ENCODE measurements at places on chromosomes 16 and 17.

DNA sequence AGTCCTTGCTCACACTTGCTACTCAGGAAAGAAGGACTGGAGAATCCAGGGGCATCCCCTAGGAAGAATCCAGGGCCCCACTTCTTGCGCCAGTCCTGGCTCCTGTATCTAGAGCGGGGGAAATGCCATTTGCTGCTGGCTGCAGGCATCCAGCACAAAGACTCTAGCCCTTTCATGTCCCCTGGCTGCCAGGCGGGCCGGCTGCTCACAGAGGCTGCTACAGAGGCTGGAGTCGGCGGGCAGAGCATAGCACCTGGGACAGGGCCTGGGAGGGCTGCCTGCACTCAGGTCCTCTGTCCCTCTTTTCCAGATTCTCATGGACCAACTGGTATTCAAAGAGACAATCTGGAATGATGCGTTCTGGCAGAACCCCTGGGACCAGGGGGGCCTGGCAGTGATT is 13.8 kb downstream of the SMIM5 start:
- no peak for DNase-seq

DNA sequence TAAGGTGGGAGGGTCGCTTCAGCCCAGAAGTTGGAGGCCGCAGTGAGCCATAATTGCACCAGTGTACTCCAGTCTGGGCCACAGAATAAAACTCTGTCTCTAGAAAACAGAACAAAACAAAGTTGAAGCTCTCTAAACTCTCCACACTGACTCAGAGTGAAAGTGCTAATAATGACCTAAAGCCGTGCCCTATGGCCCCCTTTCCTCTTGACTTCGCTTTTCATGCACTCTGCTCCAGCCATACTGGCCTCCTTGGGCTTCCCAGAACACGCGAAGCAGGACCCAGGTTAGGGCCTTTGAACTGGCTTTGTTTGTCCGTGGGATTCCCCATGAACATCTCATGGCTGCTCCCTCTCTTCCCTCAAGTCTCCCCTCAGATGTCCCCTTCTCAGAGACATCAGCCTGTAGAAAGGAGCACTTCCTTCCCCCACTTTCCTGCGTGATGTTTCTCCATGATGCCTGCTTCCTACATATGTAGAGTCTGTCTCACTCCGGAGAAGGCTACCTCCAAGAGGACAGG is 18.6 kb upstream of the SPN start:
- no peak for DNase-seq

GRCh38 chr17:39026980-39027451 is 59.8 kb upstream of the FBXO47 start:
- DNase-seq, result no peak

GRCh38 chr16:65745201-65745708 is 621.2 kb upstream of the CDH5 start:
- no peak for DNase-seq

DNA sequence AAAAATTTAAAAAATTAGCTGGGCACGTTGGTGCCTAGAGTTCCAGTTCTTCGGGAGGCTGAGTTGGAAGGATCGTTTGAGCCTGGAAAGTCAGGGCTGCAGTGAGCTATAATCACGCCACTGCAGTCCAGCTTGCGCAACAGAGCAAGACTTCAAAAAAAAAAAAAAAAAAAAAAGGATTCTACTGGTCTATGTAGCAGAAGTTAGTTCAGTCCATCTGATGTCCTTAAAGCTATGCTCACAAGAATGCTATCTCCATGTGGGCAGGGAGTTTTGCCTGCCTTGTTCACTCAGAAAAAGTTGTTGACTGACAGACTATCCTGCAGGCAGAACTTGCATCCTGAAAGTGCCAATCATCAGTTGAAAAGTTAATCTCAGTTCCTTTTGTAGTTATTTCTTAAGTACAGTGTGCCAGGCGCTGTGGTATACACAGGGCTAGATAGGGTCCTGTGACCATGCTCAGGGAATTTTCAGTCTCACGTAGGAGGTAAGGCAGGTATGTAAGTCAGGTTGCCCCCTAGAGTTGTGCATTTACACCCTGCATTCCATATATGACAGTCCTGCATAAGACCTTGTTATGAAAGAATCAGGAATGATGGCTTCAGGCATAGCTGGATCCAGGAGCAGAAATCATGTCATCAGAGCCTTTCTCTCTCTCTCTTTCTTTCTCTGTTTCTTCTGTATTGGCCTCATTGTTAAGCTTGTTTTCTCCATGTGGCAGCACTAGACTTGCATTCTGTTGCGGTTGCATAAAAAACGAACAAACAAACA is 7.6 kb downstream of the SYT17 start:
- DNase-seq, result no peak

GRCh38 chr16:10729104-10730048 is 14.3 kb upstream of the NUBP1 start:
- peak; percentile 63 for DNase-seq

DNA sequence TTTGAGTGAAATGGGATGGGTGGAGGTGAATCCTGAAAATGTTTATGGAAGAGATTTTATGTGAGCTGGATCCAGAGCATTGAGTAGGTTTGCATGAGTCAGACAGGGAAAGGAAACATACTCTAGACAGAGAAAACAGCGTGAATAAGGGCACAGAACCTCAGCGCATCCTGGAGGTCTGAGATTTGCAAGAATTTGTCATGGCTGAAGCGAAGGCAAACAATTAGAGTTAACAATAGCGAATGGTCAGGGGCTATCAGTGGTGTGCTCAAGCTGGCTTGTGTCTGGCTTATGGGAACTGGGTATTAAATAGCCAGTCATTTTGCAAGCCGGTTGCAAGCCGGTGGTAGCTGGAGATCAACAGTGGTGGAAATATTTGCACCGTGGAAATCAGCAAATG is 36.4 kb downstream of the MAP2K6 start:
- no peak for DNase-seq

GRCh38 chr17:64741038-64741641 is 79.0 kb upstream of the SMURF2 start:
- no peak for DNase-seq

GRCh38 chr16:27789150-27789549 is 239.2 kb downstream of the KATNIP start:
- DNase-seq, result no peak

- no peak for DNase-seq
Observed at GRCh38 chr16:68744744-68745280, 7.7 kb downstream of the CDH1 start.

GRCh38 chr16:48433850-48434530 is 48.8 kb upstream of the SIAH1 start:
- no peak for DNase-seq

- DNase-seq, result no peak
Observed at GRCh38 chr17:71402007-71402406, 718.8 kb upstream of the SOX9 start.

GRCh38 chr16:54431041-54431996 is 144.7 kb upstream of the IRX3 start:
- DNase-seq, result no peak

DNA sequence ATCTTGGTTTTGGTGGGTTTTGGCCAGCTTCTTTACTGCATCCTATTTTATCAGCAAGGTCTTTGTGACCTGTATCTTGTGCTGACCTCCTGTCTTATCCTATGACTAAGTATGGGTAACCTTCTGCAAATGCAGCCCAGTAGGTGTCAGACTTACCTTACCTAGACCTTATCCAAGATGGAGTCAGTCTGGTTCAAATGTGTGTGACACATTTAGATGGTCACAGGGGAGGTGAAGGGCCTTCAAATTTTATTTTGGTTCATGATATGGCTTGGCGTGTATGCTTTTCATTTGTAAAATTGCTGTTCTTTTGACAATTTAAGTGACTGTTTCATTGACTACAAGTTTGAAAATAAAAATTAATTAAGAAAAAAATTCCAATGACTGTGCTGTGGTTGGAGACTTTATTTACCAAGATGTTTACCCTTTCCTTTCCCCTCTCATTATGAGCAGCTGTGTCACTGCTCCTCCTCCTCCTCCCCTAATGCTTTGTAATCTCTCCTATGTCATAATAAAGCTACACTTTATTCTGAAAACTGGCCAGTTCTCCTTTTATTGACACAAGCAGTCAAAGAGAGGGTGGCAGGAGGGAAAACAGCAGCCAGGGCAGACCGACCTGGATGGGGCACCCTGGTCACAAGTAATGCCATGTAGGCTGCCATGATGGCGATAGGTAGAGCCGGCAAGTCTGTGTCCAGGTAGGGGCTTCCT is 49.4 kb downstream of the TNFRSF13B start:
- DNase-seq, result no peak

DNA sequence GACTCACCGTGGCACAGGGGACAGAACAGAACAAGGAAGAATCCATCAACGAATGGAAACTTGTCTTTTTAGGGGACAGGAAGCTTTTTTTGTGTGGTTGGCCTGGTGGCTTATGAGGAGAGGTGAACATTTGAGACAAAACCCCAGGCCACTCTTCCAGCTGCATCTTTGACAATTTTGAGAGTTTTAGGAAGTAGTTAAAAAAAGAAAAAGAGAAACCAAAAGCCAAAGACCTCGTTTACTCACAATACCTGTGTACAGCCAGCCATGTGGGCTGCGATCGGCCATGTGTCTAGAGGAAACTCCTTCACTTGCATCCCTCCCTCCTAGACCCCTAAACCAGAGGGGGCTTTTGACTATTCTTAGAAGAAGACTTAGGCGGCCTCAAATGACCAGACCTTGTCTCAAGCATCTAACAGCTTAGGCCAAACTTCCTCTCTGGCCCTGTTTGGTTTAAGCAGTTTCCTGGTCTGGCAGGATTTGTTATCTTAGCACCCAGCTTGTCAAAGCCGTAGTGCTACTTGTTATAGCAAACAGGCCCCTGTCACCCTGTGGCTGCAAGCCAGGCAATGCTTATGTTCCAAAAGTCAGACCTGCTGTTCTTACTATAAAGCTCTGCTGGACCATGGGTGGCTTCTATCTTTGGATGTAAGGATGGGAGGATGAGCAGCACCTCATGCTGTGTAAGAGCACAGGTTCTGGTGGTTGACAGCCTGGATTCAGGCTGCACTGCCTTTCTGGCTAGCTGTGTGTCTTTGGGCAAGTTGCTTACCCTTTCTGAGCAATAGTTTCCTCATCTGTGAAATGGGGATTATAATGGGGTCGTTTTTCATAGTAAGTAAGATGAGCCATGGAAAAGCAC is 17.7 kb downstream of the KSR1 start:
- DNase-seq, result no peak

DNA sequence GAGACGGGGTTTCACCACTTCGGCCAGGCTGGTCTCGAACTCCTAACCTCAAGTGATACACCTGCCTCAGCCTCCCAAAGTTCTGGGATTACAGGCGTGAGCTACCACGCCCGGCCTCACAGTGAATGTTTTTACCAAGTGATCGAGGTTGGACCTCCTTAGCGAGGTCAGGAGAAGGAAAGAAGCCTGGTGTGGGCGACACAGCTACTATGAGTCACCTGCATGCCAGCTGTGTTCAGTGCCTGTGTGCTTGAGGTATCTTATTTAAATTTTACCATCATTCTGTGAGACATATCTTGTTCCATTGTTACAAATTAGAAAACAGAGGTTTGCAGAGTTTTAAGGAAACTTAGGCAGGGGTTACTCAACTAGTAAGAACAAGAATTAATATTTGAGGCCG is 174.8 kb upstream of the DYNLRB2 start:
- no peak for DNase-seq

DNA sequence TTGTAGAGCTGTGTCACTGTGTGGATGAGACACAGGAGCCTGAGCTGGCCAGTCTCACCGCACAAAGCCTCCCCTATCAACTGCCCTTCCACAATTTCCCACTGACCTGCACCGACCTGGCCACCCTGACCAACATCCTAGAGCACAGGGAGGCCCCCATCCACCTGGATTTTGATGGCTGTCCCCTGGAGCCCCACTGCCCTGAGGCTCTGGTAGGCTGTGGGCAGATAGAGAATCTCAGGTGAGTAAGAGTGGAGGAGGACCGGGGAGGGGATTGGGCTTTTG is 37.4 kb downstream of the NLRC5 start:
- no peak for DNase-seq

DNA sequence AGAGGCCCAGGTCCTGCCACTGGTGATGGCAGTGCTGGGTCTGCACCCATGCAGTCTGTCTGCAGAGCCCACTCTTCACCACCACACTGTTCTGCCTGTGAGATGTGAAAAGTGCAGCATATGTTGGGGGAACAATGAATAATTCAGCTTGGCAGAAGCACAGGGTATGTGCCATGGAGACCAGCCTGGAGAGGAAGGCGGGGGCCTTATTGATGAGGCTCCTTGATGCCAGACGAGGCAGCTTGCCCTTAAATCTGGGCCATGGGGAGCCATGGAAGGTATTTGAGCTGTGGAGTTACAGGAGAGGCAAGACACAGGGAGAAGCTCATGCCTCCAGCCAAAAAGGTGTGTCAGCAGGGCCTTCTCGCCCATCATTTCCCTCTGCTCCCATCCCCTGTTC is 124.7 kb downstream of the C16orf78 start:
- DNase-seq, result no peak

DNA sequence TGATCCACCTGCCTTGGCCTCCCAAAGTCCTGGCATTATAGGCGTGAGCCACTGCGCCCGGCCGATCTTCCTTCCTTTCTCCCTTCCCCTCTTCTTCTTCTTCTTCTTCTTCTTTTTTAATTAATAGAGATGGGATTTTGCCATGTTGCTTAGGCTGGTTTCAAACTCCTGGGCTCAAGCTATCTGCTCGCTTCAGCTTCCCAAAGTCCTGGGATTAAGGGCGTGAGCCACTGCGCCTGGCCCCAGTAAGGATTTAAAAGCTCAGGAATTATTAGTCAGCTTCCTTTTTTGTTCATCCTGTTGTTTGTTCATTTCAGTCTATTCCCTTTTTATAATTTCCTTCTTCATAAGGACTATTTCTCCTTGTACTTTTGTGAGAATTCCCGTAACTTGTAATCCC is 32.7 kb upstream of the LRRC37A start:
- no peak for DNase-seq

- DNase-seq, result no peak
Observed at GRCh38 chr17:75976175-75976848, 2.7 kb downstream of the ACOX1 start.

DNA sequence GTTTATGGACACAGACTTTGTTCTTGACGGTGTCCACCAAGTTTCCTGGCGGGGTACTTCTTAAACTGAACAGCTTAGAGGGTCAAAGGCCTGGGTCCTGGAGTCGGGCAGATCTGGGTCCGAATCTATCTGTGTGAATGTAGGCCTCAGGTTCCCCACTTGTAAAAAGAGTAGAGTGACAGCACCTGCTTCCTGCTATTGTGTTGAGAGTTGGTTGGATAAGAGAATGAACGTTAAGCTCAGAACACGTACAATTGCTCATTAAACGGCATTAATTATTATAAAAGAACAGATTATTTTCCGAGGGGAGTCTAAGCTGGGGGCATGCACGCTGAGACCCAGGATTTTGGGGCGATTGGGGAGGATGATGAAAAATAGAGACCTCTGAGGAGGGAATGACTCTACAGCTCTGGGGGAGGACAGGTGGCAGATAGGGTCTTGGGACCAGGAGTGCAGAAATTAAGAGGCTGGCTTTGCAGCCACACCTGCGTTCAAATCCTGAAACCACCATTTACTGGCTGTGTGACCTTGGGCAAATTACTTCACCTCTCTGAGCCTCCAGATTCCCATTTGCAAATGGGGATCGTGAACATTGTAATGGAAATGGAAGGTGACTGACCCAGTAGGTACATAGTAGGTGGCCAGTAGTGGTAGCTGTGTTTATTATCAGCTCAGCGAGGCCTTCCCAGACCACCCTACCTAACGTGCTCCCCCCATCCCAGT is 862 bp downstream of the CLEC16A start:
- no peak for DNase-seq
